Activated CD4-positive, alpha-beta T cell treated with anti-CD3 and anti-CD28 coated beads, Interleukin-2, amount 50 U/mL, for 16 hours (primary cell): ENCODE measurements at places on chromosomes 12 and 14.

- no peak for DNase-seq
Measured at GRCh38 chr14:72099566-72099965, 167.3 kb downstream of the RGS6 start.

GRCh38 chr14:50362764-50363713 is 33.6 kb downstream of the CDKL1 start:
- peak; percentile 35 for DNase-seq

DNA sequence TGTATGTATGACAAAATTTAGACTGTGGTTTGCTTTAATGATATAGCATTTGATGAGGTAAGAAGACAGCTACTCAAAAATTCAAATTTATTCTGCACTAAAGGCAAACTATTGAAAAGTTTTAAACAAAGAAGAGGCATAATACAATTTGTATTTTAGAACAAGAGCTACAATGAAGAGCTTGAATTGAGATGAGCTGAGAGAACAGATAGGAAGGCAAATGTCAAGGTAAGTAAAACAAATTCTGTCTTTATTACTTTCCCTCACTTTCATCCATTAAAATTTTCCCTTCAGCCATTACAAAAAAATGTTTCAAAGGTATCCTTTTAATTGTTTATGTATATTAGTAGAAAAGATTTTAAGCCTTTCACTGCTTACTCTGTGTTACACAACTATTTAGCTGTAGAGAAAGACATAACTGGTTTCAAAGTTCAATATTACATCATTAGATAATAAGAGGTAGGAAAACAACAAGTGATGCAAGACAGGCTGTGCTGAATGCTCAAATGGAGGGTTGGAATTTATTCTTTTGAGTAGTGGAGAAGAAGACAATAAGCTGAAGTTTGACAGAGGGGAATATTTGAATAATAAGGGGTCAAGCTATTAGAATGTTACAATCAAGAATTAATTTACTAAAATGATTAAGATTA is 1334.1 kb downstream of the FSCB start:
- no peak for DNase-seq

GRCh38 chr12:304805-305204 is 42.2 kb upstream of the SLC6A13 start:
- DNase-seq = no peak

DNA sequence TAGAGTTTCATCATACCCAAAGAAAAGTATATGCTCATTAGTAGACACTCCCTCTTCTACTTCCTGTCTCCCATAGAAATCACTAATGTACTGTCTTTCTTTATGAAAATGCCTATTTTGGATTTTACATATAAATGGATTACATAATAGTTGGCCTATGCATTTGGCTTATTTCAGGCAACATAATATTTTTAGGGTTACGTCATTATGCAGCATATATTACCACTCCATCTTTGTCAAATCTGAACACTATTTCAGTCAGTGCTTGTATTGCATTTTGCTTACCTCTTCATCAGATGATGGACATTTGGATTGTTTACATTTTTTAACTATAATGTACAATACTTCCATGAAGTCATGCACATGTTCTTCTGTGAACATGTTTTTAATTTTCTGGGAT is 1406.1 kb downstream of the LRFN5 start:
- no peak for DNase-seq
